NCI-H2081 treated with DMSO at 0.1 percent for 48 hours (cell line): ENCODE measurements at places on chromosomes 13 and 19.

DNA sequence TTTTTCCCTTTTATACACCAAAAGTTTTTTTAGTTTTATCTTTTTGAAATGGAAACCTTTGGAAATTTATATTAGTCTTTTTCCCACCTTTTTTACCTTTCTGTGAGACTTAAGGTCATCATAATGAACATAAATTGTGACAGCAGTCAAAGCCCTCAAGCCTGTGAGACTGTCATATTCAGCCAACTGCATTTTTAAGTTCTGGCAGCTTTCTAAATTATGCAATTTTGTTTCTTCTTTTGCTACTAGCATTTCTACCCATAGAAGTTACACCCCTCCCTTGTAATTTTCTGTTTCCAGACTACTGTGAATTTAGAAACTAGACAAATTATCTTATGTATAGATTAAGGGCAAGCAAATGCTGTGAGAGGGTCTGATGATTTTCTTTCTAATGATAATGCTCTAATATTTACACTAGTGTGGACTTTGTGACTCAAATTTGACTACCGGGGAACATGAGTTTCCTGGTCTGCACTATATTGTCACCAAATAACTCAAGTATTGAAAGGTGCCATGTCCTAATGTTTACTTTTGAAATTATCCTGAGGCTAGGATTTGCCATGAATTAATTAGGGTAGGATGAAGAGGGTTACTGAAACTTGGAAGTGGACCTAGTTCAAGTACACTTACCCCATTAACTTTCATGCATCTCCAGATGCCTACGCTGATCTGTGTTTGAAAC is 43.7 kb downstream of the FRY start:
- no peak for DNase-seq

- DNase-seq = no peak
These were observed 56.2 kb upstream of the UBE2L5 start for GRCh38 chr13:30366088-30366487.

DNA sequence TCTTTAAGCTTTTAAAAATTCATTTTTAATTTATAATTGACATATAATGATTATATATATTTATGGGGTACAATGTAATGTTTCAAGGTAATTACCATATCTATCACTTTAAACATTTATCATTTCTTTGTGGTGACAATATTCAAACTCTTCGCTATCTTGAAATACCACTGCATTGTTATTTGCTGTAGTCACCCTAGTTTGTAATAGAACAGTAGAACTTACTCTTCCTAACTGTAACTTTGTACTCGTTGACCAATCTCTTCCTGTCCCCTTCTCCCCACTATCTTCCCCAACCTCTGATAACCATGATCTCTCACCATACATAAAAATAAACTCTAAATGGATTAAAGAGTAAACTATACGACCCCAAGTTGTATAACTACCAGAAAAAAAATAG is 20.4 kb downstream of the COG6 start:
- no peak for DNase-seq

GRCh38 chr19:18636969-18637629 is at the start of gene KLHL26:
KLHL26 (plus strand) TSS chr19:18637028; CDS start chr19:18637055, 27 bp downstream.
- no peak for DNase-seq

DNA sequence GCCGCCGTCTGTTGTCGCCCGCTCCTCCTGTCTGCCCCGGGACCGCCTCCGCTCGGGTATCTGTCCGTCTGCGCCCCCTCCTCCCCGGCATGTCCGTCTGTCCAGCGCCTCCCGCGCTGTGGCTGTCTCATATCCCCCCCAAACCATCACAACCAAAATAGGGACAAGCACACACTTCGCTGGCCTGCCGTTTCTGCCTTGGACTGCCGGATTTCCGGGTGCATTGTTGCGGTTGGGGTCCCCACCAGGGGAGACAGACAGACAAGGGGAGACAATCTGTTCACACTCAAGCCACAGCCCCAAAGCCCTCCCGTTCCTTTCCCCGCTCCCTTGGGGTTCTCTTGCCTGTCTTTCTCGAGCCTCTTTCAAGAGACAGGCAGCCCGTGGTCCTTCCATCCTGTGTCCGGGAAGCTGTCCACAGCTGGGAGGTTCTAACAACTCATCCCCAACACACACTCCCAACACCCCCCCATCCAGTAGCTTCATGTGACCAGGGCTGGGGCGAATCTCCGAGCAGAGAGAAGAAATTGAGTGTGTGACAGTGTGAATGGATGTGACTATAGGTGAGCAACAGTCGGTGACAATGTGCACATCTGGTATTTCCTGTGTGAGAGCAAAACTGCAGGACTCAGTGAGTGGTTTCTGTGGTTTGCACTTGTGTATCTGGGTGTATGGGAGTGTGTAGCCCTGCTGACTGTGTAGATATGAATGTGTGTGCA is 16.5 kb upstream of the FOSB start:
- DNase-seq = no peak

- DNase-seq = peak; percentile 10
These were observed 1207.8 kb downstream of the EFNB2 start for GRCh38 chr13:105327581-105328126.

GRCh38 chr13:31274390-31274789 is 74.6 kb downstream of the B3GLCT start:
- DNase-seq = no peak

- DNase-seq = no peak
These were observed 110.3 kb downstream of the TUBA3C start for GRCh38 chr13:19071161-19071936.

GRCh38 chr13:109700176-109700575 is 86.2 kb downstream of the IRS2 start:
- peak; percentile 62 for DNase-seq

DNA sequence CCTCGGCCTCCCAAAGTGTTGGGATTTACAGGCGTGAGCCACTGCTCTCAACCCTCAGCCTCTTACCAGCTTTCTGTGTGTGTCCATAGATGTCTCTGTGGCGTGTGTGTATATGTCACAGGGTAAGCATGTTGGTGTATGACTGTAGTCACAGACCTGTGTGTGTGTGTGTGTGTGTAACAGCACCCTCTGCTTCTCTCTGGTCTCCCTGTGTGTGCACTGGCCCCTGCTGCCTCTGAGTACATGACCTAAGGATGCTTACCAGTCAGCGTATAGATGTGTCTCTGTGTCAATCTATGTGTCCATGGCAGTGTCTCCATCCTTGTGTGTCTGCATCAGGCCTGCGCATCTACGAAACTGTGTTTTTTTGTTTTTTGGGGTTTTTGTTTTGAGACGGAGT is 5.6 kb downstream of the AXL start:
- DNase-seq = no peak

DNA sequence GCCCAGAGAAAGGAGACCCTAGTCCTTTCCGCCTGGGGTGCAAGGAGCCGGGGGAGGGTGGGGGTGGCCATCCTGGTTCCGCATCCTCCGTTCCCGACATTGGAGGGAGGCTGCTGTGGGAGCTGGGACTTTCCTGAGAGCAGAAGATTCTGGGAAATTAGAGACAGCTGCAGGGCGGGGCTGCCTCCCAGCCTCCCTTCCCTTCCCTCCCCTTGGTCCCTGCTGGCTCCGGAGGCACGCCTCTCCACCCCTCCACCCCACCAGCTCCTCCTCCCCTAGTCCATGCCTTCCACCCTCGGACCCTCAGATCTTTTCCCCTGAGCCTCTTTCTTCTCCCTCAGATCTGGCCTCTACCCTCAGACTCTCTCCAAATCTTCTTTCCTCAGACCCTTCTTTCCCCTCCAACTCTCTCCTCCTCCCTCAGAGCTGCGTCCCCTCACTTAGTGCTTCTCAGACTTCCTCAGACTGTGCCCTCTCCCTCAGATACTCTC is 3.1 kb upstream of the BCL3 start:
- no peak for DNase-seq

GRCh38 chr13:106103779-106104178 is 431.7 kb downstream of the EFNB2 start:
- DNase-seq = no peak

GRCh38 chr13:102677122-102677521 is 17.7 kb downstream of the METTL21C start:
- DNase-seq = no peak

GRCh38 chr13:26219726-26220125 is 2.4 kb downstream of the RNF6 start:
- DNase-seq = no peak

DNA sequence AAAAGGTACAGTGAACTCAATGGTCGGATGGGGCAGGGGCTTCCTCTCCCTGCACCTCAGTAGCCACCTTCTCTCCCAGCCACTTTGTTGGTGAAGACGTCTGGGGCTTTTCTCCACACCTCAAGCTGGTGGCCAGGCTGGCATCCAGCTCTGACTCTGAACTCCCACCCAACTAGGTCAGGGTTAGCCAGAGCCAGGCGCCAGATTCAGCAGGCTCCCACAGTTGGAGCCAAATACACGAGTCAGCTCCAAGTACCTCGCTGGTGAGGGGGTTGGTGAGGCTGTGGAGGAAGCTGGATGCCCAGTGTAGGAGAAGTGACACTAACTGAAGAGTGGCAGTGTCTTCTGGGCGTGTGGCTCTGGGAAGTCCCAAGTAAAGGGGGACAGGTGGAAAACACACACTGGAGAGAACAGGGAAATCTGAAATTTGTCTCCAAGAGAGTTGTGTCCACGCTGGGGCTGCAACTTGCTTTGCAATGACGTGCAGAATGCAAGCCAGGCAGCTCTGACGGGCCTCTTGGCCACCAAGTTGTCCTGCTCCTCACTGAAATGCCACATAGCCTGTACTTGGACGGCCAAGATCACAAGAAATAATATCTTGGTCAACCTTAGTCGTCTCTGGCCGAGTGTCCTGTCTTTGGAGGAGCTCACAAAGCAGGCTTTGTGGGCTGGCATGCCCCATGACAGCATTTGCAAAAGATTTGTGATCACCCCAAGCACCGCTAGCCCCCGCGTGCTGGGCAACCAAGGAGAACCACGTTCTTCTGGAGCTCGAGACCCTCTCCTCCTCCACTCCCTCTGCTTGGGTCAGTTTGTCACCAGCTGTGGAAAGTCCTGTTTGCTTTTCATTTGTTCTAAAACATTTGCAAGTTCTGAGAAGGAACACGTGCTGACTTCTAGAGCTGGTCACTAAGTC is 18.1 kb downstream of the SLC7A1 start:
- DNase-seq = no peak

DNA sequence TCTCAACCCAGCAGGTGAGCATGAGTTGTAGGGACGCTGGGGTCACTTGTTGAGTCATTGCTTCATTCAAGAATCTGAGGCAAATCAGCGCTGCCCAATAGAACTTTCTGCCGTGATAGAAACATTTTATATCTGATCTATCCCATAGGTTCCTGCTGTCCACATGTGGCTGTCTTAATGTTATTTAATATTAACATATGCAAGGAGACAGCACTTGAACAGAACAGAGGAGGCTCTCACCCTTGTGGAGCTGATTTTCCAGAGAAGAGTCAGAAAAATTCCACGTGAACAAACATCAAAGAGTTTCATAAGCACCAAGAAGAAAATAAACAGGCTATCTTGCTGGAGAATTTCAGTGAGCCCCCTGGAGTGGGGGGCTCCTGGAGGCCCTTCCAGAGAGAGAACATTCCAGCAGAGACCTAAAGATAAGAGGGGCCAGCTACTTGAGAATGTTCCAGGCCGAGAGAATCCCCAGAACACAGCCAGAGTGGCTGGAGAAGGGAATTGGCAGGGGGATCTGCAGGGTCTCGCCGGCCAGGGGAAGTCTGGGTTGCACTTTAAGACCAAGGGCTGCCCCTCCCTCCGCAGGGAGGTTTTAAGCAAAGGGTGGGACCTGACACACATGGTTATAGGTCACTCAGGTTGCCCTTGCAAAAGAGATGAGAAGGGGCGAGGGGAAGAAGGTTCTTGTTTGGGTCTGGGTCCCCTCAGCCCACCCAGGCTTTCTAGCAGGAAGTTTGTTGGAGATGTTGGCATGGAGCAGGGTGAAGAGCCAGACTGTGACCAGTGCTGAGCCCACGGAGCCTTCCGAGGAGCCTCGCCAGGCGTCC is 135.7 kb downstream of the CRYL1 start:
- DNase-seq = no peak

DNA sequence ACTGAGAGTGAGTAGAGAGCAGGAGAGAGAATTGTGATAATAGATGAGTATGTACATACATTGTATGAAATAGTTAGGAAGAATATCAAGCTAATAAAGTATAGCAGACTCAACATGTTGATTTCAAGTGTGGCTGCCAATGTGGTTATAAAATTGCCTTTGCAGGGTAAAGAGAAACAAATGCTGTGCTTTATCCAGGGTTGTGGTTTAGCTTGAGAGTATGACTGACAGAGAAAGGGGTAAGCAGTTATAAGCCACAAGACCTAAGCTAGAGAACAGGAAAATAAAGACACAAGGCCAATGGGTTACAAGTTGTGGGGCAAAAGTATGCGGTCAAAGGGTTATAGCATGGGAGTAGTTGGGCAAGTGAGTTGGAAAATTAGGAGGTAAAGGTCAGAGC is 1217.5 kb downstream of the DIAPH3 start:
- DNase-seq = no peak

- no peak for DNase-seq
These were observed 108.3 kb upstream of the ZNF536 start for GRCh38 chr19:30263830-30264381.

GRCh38 chr13:93709506-93710244 is 483.1 kb downstream of the GPC6 start:
- DNase-seq = no peak

GRCh38 chr13:113643593-113643992 is 14.4 kb downstream of the ATP4B start:
- DNase-seq = no peak

DNA sequence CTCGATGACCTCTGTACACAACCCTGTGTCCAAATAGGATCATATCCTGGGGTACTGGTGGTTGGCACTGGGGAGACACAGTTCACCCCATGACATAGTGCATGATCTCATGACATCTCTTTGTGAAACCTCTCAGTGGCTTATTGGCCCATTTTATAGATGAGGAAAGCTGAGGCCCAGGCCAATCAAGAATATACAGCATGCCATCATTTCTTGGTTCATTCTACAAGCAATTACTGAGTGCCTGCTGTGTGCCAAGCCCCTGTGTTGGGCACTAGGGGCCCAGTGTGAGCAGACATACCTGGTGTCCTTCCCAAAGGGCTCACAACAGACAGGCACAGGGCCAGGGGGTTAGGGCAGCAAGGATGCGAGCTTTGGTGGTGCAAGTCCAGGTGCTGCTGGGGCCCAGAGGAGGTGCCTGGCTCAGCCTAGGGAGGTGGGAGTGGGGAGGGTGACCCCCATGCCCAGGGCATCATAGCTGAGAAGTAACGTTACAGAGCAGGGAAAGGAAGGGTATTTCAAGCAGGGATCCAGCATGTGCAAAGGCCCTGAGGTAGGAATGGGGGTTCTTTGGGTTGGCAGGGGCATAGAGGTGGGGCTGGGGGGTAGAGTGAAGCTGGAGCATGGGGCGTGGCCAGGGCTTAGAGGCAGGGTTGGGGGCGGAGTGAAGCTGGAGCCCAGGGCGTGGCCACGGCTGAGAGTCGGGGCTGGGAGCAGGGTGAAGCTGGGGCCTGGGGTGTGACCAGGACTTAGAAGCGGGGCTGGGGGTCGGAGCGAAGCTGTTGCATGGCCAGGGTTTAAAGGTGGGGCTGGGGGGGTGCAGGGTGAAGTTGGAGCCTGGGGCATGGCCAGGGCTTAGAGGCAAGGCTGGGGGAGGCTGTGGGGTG is 20.7 kb downstream of the COLGALT1 start:
- DNase-seq = no peak

- DNase-seq = no peak
These were observed 26.4 kb downstream of the CLEC4M start for GRCh38 chr19:7789447-7789846.

GRCh38 chr19:13260883-13261653 is 110.9 kb downstream of the IER2 start:
- DNase-seq = no peak

GRCh38 chr19:7534531-7535046 is 928 bp upstream of the PNPLA6 start:
- DNase-seq = no peak

GRCh38 chr13:113275387-113275786 is 21.7 kb upstream of the LAMP1 start:
- no peak for DNase-seq
